Spinal cord (tissue), 10 donors: ENCODE measurements at places on chromosomes 1 and 21. TPM values are rescaled to one million over a fixed set of nuclear protein-coding genes. Genes with fewer than 3 reads are reported as not detected.

DNA sequence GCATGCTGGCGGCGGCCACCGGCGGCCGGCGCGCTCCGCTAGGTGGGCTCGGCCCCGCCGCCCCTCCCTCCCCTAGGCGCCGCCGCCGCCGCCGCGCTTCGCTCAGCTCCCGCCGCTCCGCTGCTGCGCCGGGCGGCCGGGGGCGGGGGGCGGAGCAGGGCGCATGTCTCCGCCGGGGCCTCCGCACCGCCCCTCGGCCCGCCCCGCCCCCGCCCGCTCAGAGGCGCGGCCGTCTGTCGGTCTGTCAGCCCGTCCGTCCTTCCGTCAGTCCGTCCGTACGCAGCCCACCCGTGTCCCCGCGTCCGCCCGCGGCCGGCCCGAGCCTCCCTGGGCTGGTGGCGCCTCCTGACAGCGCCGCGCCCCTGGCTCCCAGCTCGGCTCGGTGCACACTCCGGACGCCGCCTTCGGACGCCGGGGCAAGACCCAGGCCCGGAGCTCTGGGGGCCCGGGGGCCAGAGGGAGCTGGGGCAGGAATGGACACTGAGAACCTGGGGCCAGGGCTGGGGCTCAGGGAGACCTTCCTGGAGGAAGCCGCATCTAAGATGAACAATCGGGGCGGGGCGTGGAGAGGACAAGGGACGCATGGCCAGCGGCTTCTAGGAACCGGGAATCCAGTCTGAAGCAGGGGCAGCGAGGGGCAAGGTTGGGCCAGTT lies at the start of gene GPR153:
TSS of gene GPR153 (minus strand) at position 138 of the 654 bp plus-strand sequence. CDS start 6,193 bp downstream, outside the sequence.
- no peak for DNase-seq

The RGS1 gene
- polyA plus RNA-seq: 13.1 TPM

DNA sequence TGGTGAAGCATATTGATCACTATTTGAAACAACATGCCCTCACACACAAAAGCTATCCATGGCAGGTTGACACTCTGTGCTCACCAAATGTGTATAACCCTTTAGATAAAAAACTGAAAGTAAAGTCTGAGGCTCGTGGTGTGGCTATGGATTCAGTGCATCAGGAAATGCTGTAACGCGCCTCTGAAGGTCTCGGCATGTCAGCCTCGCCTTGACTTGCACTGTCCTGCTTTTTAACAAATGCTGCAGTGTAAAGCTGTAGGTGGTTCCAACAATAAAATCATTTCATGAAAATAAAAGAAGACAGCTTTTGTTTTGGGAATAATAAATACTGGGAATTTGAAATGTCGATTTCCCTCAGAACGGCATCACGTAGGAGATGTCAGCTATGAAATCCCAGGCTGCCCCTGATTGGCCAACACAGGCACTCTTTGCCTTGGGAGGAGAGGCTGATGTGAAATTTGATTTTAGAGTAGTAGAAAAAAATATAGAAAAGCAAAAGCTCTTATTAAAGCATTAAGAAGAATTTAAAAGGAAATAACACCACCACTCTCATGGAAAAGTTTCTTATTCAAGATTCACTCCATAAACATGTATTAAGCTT lies 168.2 kb downstream of the DSCAM start:
- no peak for DNase-seq

DNA sequence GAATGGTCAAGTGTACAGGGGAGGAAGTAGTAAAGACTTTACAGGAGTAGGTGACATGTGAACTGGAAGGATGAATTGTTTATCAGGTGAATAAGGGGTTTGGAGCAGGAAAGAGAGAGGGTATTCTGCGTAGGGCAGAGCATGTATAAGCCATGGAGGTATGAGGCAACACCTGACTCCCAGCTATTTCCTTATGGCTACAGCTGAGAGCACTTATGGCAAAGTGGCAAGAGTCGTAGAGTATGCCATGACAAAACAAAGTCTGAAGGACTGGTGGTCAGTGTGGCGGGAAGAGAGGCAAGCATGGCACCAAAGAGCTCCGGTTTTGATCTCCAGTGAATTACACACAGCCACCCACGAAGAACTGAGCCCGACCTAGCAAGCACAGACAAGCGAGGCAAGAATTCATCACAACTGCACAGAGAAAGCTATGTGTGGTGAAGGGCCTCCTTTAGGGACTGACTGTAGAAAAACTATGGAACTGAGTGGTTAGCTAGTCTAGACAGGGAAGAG lies 9.0 kb upstream of the ELOVL1 start:
- no peak for DNase-seq

DNA sequence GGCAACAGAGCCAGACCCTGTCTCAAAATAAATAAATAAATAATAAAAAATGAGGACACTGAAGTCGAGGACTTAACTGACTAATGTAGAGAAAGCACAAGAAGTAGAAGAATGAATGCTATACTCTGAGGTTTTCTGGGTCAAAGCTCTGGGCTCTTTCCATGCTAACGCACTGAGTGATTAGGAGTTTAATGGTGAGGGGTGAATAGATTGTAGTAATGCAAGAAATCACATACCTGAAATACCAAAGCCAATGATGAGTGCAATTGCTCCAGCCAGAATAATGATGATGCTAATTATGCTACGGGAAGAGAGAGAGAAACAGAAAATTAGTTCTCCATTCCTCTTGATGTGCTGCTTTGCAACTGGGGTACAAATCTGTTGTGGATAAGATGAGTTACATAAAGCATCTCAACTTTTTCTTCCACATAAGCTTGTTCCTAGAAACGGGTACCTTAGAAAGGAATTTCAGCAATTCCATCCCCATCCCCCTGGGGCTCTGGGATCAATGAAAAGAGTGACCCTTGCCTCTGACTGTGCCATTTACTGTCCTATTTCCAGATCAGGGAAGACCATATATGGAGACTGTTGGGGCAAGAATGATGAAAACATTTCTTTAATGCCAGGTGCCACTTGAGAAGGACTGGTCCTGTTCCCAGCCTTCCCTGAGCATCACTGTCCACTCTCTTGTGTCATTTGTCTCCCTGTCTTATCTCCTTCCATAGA lies 40.7 kb downstream of the VTCN1 start:
- no peak for DNase-seq

The POGZ gene
- polyA plus RNA-seq: 86.3 TPM

DNA sequence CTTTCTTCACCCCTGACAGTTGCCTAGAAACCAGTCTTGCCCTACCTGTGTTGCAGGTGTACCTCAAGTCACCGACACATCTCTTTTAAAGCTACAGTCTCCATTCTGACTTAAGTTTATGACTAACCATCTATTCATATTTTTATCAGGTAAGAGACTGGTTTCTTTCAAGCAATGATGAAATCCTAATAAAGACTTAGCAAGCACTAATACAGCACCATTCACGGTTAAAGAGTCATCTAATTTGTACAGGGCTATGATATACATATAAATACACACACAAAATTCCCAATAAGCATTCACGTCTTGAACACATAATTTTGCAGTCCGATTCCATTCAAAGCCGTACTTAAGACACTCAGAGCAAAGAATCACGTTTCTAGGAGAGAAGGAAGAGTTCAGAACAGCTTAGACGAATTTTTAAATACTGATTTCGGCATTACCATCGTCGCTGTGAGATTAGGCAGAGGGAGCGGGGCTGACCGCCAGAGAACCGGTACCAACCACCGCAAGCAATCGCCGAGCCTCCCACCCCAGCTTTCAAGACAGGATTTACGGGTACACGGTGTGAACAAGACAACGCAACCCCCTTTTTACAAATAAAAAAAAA lies 943 bp downstream of the ERRFI1 start:
- DNase-seq: no peak

DNA sequence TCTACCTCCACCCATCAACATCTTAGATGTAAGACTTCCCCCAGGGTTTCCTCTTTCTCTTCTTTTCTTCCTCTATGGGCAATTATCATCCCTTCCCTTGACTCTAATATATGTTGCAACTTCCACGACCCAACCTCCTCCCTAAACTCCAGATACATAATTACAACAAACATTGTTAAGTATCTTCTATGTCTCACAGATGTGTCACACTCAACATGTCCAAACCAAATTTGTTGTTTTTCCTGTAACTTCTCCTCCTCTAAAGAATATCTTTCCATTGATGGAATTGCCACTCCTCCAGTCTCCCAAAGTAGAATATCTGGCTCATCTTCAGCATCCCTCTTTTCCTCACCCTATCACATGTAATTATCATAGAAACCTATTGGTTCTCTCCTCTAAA lies 314.2 kb downstream of the RWDD3 start:
- no peak for DNase-seq

- no peak for DNase-seq
Observed at GRCh38 chr1:22045604-22046228, 6.8 kb upstream of the CDC42 start.

DNA sequence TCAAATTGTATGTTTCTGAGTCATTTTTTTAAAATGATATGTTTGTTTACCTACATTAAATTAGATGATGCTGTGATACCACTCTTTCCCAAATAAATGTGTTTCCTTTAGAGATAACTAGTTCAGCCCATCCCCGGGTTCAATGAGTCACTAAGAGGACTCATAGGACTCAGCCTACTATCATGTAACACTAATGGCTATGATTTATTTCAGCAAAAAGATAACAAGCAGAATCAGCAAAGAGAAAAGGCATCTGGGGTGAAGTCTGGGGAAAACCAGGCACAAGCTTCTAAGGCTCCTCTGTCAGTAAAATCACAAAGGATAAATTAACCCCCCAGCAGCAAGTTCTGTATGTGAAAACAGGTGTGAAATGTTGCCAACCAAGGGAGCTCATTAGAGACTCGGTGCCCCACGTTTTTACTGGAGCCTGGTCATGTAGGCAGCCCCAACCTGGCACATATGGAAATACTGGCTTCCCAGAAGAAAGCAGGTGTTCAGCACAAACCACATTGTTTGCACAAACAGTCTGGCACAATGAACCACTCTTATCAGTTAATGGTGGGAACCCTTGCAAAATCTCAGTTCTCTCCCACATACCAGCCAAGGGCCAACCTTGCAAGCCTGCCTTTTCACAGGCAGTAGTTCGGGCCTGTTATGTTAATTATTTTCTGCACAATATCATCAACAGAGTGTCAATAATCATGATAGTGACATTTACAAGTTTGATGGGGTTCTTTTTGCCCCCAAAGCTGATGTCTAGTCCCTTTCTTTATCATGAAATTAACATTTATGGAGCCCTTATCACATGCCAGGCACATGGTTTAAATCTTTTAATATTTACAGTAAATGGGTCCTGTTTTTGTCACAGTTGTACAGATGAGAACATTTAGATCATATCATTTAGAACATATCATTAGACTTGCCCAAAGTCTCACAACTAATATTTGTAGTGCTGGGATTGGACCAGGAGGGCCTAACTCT lies 23.1 kb upstream of the CNN3 start:
- DNase-seq: no peak

DNA sequence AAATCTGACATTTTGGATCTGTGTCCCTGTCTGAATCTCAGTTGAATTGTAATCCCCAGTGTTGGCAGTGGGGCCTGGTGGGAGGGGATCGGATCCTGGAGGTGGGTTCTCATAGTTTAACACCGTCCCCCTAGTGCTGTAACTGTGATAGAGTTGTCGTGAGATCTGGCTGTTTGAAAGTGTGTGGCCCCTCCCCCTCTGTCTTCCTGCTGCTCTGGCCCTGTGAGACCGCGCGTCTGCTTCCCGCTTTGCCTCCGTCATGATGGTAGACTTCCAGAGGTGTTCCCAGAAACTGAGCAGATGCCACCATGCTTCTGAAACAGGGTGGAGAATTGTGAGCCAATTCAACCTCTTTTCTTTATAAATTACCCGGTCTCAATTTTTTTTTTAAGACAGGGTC lies 25.0 kb downstream of the AGPAT3 start:
- DNase-seq: no peak

DNA sequence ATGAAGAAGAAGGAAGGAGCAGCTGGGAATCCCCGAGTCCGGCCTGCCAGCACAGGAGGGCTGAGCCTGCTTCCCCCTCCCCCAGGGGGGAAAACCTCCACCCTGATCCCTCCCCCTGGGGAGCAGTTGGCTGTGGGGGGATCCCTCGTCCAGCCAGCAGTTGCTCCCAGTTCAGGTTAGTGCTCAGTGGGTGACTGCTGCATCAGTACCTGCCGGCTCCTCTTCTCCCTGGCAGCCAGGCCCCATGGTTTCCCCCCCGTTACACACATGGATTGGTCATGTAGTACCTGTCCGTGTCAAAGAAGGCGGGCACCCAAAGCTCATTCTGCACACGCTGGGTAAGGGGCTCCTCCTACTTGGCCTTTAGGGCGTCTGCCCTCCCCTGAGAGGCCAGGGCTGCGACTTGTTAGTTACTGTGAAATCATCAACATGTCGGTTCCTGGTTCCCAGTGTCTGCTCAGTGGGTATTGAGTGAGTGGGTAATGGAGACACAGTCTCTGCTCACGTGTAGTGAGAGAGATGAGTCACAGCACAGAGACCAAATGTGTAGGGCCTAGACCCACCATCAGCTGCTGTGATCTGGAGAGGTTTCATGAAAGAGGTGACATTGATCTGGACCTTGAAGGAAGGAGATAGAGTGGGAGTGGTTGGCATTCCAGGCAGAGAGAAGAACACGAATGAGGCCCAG lies 11.5 kb downstream of the NECAP2 start:
- DNase-seq: no peak

DNA sequence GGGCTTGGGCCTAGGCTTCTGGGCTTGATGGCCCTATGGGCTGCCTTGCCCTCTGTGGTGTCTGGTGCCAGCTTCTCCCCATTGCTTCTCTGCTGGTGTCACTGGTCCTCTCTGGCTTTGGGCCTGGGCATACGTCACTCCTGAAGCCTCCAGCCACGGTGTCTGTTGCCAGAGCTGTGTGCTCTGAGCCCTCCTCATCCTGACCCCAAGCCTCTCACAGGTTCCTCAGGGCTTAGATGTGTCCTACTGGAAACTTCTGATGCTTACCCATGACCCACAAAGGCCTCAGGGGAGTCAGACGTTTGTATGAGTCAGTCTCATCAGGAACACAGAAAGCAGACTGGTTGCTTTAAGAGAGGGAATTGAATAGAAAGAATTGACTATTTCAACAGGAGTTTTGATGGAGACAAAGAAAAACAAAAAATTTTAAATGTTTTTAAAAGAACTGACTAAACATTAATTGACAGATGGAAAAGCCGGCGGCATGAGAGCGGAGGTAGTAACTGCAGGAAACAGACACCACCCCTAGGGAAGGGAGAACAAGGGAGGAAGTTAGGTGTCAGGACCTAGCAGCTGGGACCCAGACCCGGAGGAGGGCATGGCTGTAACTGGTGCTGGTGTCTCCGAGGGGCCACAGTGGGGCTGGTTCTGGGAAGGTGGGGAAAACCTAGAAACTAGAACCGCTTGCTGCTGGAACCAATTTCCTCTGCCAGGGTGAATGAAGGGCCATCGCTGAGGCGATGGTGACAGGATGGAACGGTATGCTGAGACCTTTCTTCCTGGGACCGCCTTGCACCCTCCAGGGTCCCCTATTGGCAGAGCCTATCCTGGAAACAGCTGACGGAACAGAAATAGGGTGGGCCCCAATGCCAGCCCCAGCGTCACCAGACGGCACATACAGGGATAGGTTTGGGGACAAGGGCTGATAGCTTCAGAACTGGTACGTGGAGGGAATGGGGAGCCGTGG lies 40.0 kb upstream of the CITED4 start:
- DNase-seq: peak; percentile 35

The ZSWIM5 gene
- 14.6 TPM for polyA plus RNA-seq

The GBP7 gene
- polyA plus RNA-seq: 0.16 TPM

DNA sequence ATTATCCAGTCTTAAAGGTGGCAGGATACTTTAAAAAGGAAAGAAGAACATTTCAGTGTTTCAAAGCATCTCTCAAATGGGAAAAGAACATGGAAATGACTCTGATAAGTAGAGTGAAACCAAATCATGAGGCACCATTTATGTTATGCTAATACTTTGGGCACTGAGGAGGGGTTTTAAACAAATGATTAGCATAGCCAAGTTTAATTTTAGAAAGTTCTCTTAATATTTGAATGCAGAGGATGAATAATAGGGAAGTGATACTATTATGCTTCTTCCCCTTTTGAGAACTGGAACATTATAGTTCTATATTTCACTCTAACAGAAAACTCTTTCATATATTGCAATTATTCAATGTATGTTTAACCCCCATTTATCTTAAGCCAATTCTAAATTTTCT lies 1181.9 kb upstream of the PRMT6 start:
- no peak for DNase-seq

The CTSE gene
- polyA plus RNA-seq: 0.18 TPM
